ENCODE measurements at places on chromosomes 6 and 20. TPM values are rescaled to one million over a fixed set of nuclear protein-coding genes. Genes with fewer than 3 reads are reported as not detected.

SLC35B2 gene
- 134 TPM for polyA plus RNA-seq

C6orf132 gene
- 9.5 TPM for polyA plus RNA-seq

SHLD1 gene
- polyA plus RNA-seq, result 2.9 TPM

NKAIN2 gene
- not detected for polyA plus RNA-seq

PRRT1 gene
- 0.16 TPM for polyA plus RNA-seq

FOXA2 gene
- 1.0 TPM for polyA plus RNA-seq

WFDC2 gene
- polyA plus RNA-seq, result 13.6 TPM

LTA gene
- not detected for polyA plus RNA-seq

MCCD1 gene
- polyA plus RNA-seq, result not detected

C4B gene
- polyA plus RNA-seq, result 2.3 TPM

CAGE1 gene
- 0.01 TPM for polyA plus RNA-seq

PGBD1 gene
- 3.8 TPM for polyA plus RNA-seq

DUSP15 gene
- polyA plus RNA-seq, result not detected

KIAA1586 gene
- 2.8 TPM for polyA plus RNA-seq

ZBP1 gene
- polyA plus RNA-seq, result not detected

FAM120B gene
- 11.3 TPM for polyA plus RNA-seq

MAVS gene
- 14.6 TPM for polyA plus RNA-seq

TENT5A gene
- 1.8 TPM for polyA plus RNA-seq

ERVFRD-1 gene
- polyA plus RNA-seq, result not detected

SMOC2 gene
- not detected for polyA plus RNA-seq

ISM1 gene
- polyA plus RNA-seq, result 1.7 TPM
